Thyroid gland (tissue), 4 donors: ENCODE measurements at places on chromosomes 11 and 22. TPM values are rescaled to one million over a fixed set of nuclear protein-coding genes. Genes with fewer than 3 reads are reported as not detected.

- H3K36me3 ChIP-seq: no peaks in the 10 kb centered on the region
- H3K27me3 ChIP-seq: no peaks in the 10 kb centered on the region
- no peak overlapping the region for H3K4me3 ChIP-seq
- H3K27ac ChIP-seq: no peak overlapping the region
These were observed 59.8 kb downstream of the TMEM135 start for GRCh38 chr11:87097582-87097981.

- H3K36me3 ChIP-seq: no peaks in the 10 kb centered on the region
- DNase-seq: peak; percentile 77
- H3K4me1 ChIP-seq: peaks cover 13% of the 10 kb centered on the region
- no peak overlapping the region for H3K27ac ChIP-seq
These were observed 407.3 kb downstream of the NXPE2 start for GRCh38 chr11:115085461-115086210.

The KIRREL3 gene
- 0.78 TPM for total RNA-seq

GRCh38 chr11:117249571-117249970, 17.1 kb downstream of the RNF214 start:
- no peaks in the 10 kb centered on the region for H3K4me1 ChIP-seq
- no peak overlapping the region for H3K4me3 ChIP-seq
- no peak overlapping the region for H3K27ac ChIP-seq
- no peaks in the 10 kb centered on the region for H3K27me3 ChIP-seq
- peaks cover 10% of the 10 kb centered on the region for H3K36me3 ChIP-seq

The KRTAP5-11 gene
- not detected for total RNA-seq

GRCh38 chr22:38861170-38861876, 10.7 kb downstream of the CBX6 start:
- no peak overlapping the region for H3K27ac ChIP-seq
- no peak overlapping the region for H3K4me3 ChIP-seq
- no peaks in the 10 kb centered on the region for H3K27me3 ChIP-seq
- peaks cover 51% of the 10 kb centered on the region for H3K4me1 ChIP-seq

- H3K36me3 ChIP-seq: no peaks in the 10 kb centered on the region
- H3K27ac ChIP-seq: no peak overlapping the region
- peaks cover 53% of the 10 kb centered on the region for H3K4me1 ChIP-seq
- no peak for DNase-seq
- H3K4me3 ChIP-seq: no peak overlapping the region
These were observed 104.2 kb downstream of the NAV2 start for GRCh38 chr11:19816817-19817216.

GRCh38 chr11:35100013-35100383, 39.0 kb upstream of the CD44 start:
- no peak overlapping the region for H3K4me3 ChIP-seq
- no peaks in the 10 kb centered on the region for H3K4me1 ChIP-seq
- no peaks in the 10 kb centered on the region for H3K27me3 ChIP-seq
- no peak overlapping the region for H3K27ac ChIP-seq
- no peaks in the 10 kb centered on the region for H3K36me3 ChIP-seq
- DNase-seq: no peak

DNA sequence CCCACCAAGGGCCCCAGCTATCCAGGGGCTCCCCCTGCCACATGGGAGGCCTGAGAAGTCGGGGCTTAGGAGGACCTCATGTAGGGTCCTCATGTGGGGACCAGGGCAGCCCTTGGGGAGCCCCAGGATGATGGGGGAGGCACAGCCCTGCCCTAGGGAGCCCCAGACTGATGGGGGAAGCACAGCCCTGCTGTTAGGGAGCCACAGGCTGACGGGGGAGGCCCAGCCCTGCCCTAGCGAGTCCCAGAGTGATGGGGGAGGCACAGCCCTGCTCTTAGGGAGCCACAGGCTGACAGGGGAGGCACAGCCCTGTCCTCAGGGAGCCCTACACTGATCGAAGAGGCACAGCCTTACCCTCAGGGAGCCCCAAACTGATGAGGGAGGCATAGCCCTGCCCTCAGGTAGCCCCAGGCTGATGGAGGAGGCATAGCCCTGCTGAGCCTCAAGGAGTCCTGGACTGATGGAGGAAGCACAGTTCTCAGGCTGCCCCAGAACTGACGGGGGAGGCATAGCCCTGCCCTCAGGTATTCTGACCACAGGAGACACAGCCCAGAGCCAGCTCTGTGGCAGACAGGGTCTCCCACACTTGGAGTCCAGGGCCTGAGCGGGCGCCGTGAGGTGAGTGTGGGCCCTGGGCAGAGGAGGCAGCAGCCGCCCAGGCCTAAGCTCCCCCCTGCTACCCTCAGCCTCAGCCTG, 10.8 kb downstream of the PRR33 start:
- H3K27me3 ChIP-seq: no peaks in the 10 kb centered on the region
- peak overlapping the region; percentile 67 for H3K27ac ChIP-seq
- H3K4me3 ChIP-seq: no peak overlapping the region
- no peaks in the 10 kb centered on the region for H3K36me3 ChIP-seq
- H3K4me1 ChIP-seq: peaks cover 29% of the 10 kb centered on the region
- no peak for DNase-seq

DNA sequence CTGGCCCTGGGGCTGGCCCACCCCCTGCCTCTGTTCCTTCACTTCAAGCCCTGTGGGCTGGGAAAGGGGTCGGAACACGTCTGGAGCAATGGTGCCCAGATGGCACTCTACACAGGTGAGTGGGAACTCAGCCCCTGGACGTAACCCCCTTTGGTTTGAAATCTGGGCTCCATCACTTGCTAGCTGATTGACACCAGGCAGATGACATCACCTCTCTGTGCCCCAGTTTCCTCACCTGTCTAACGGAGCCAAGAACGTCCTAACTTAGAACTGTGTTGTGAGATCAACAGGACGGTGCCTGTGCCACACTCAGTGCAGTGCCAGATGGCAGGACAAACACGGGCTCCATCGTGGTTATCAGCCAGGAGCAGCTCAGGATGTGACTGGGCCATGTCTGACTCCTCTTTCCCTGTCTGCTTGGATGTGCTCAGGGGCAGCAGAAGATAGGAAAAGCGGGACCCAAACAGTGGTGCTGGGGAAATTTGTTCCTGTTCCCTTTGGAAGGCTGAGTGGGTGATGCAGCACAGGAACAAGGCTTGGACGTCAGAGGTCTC, 24.4 kb downstream of the NPTXR start:
- H3K27me3 ChIP-seq: no peaks in the 10 kb centered on the region
- DNase-seq: no peak
- no peak overlapping the region for H3K27ac ChIP-seq
- no peaks in the 10 kb centered on the region for H3K4me1 ChIP-seq

The OR51B5 gene
- total RNA-seq: 1.2 TPM

The ABCG4 gene
- 1.0 TPM for total RNA-seq

GRCh38 chr11:14106303-14107049, 144.0 kb downstream of the SPON1 start:
- H3K36me3 ChIP-seq: no peaks in the 10 kb centered on the region
- H3K4me1 ChIP-seq: no peaks in the 10 kb centered on the region
- H3K27ac ChIP-seq: no peak overlapping the region
- H3K27me3 ChIP-seq: no peaks in the 10 kb centered on the region

GRCh38 chr11:122229078-122229477, 113.1 kb upstream of the BLID start:
- H3K27me3 ChIP-seq: no peaks in the 10 kb centered on the region
- H3K4me3 ChIP-seq: no peak overlapping the region
- peaks cover 10% of the 10 kb centered on the region for H3K4me1 ChIP-seq
- H3K36me3 ChIP-seq: no peaks in the 10 kb centered on the region
- DNase-seq: no peak
- peak overlapping the region; percentile 65 for H3K27ac ChIP-seq

The PGA5 gene
- total RNA-seq: not detected

GRCh38 chr22:28953976-28954880, 70.9 kb downstream of the ZNRF3 start:
- H3K4me1 ChIP-seq: peaks cover 50% of the 10 kb centered on the region
- no peaks in the 10 kb centered on the region for H3K27me3 ChIP-seq

The SOX6 gene
- total RNA-seq: 22.1 TPM

DNA sequence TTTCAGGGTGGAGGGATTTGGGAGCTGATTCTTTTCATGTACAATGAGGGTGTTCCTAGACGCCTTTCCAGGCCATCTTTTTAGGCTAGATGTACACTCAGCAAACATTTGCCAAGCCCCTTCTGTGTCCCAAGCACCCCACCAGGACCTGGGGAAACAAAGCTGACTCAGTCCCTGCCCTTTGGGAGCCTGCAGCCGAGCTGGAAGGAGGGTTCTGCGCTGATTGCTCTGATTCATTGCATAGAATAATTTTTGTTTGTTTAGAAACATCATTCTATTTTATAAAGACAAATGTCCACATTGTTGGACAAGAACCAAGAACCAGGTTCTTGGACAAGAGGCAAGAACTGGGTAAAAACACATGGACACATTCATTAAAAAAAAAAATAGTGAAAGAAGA, 16.7 kb downstream of the TP53AIP1 start:
- H3K27me3 ChIP-seq: no peaks in the 10 kb centered on the region
- no peak overlapping the region for H3K4me3 ChIP-seq
- no peak for DNase-seq
- no peaks in the 10 kb centered on the region for H3K36me3 ChIP-seq

The PARVG gene
- 5.7 TPM for total RNA-seq

GRCh38 chr11:113562981-113563461, 87.8 kb upstream of the DRD2 start:
- no peaks in the 10 kb centered on the region for H3K4me1 ChIP-seq
- no peak overlapping the region for H3K27ac ChIP-seq
- no peak for DNase-seq
- H3K27me3 ChIP-seq: no peaks in the 10 kb centered on the region

The E2F8 gene
- not detected for total RNA-seq

The TMEM45B gene
- total RNA-seq: 22.3 TPM

DNA sequence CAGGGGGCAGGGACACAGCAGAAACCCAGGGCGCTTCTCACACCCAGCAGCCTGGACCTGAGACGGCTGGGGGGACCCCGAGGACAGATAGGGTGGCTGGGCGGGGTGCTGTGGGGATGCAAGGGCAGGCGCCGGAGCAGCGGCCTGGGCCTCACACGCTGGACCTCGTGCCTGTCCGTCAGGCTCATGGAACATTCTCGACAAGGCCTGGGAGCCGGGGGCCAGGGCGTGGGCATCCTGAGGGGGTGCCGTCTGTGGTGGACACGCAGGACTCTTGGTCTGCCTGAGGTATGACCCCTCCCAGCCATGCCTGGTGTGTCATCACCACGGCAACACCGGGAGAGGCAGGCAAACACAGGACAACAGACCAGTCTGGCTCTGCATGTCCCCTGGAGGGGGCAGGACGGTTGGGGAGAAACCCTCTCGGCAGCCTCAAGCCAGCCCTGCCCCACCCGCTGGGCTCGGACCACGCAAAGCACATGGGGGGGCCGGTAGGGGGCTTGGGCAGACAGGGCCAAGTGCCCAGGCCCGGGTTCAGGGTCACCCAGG, 21.4 kb downstream of the MRPL23 start:
- no peak overlapping the region for H3K27ac ChIP-seq
- H3K36me3 ChIP-seq: no peaks in the 10 kb centered on the region
- H3K27me3 ChIP-seq: no peaks in the 10 kb centered on the region
- H3K4me1 ChIP-seq: no peaks in the 10 kb centered on the region
- no peak for DNase-seq
- H3K4me3 ChIP-seq: no peak overlapping the region
